Skin of body (tissue), 3 donors: ENCODE measurements at places on chromosomes 4 and X. TPM values are rescaled to one million over a fixed set of nuclear protein-coding genes. Genes with fewer than 3 reads are reported as not detected.

CXCL11 gene
- total RNA-seq: 0.49 TPM

P2RY8 gene
- 0.99 TPM for total RNA-seq

CLGN gene
- 0.59 TPM for total RNA-seq

HELT gene
- 0.30 TPM for total RNA-seq

TRAM1L1 gene
- 3.2 TPM for total RNA-seq

CXCL3 gene
- 0.49 TPM for total RNA-seq

ZXDA gene
- 6.7 TPM for total RNA-seq
